Right atrium auricular region (tissue), 2 donors: ENCODE measurements at places on chromosomes 11 and 22.

DNA sequence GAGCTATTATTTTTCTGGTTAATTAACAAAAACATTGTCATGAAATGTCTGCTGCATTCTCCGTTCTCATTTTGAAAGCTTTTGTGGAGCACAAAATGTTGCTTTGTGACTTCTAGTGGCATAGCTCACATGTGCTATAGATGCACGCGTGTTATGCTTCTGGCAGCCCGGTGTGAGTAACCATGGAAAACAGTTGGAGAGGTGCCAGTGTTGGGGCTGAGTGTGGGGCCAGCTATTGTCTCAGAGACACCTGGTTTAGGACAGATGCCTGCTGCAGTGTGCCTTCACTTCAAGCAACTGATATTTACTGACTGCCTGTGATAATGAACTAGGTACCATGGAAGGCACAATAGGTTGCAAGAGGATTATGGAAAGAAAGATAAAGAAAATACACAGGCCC lies 760.6 kb downstream of the NTM start:
- no peak for DNase-seq

DNA sequence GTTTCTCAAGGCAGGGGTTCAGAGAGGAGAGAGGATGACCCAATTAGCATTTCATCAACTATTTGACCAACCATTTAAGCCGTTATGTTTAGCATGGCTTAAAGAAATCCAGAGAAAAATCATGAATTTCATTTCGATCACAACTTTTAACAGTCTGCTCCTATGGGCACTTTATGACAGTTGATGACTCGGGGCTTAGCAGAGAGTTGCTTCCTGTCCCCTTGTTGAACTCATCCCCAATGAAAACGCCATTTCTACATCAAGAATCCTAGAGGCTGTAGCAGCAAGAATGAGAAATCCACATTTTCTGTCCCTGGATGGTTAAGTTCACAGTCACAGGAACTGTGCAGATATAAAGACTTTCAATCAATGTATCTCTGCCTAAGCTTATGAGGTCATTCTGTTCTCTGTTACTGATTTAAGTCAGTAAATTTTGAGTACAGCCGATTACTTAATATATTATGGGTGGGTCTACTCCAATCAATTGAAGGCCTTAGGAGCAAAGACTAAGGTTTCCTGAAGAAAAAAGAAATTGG lies 81.1 kb downstream of the BDNF start:
- DNase-seq = no peak

DNA sequence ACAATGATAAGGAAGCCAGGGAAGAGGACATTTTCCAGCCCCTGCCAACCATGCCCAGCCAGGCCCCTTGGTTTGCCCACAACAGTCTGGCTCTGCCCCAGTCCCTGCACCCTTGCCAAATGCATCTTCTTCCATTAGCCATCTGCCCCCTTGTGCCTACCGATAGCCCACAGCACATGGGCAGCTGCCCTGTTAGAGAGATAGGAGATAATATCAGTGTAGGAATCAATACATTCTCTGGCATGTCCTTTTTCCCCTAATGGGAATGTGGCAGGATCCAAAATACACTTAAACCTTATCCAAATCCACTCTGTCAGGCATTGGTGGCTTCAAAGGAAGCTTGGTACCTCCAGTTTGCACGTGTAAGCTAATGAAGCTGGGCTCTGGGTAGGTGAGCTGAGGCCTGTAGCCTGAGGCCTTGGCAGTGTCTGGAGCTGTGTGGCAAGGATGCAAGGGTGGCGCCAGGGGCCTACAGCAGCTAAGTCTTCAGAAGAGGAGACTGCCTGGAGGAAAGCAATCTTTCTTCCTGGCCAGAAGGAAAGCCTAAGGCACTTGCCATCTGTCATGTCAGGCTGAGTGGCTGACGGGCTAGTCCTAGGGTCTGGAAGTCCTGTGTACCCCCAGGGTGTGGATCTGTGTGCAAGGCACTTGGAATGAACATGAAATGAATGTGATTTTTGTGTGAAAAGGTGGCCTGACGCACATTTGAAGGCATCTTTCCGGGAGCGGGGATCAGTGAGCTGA lies 164.2 kb upstream of the TBCEL start:
- DNase-seq = no peak

DNA sequence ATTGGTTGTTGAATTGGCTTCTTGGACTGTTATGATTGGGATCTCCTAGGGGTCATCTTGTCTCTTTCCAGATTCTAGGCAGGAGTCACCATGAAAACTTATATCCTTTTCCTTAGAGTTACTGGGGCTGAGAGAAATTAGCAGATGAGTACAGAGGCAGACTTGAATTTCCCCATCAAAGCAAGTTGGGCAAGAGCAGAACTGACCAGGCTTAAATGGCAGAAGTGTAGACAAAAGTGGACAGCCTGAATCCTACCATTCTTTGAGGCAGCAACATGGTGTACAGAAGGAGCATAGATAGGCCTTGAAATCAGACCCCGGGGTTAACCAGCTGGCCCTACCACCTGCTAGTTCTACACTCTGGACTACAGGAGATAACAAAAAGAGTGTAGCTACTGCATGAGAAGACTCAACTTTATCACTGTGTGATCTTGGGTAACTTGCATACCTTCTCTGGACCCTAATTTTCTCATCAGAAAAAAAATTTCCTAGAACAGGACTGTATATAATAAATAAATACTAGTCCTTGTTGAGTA lies 427.4 kb upstream of the CADM1 start:
- no peak for DNase-seq

- DNase-seq = no peak
These were observed 118.1 kb downstream of the BBOX1 start for GRCh38 chr11:27158456-27159334.

DNA sequence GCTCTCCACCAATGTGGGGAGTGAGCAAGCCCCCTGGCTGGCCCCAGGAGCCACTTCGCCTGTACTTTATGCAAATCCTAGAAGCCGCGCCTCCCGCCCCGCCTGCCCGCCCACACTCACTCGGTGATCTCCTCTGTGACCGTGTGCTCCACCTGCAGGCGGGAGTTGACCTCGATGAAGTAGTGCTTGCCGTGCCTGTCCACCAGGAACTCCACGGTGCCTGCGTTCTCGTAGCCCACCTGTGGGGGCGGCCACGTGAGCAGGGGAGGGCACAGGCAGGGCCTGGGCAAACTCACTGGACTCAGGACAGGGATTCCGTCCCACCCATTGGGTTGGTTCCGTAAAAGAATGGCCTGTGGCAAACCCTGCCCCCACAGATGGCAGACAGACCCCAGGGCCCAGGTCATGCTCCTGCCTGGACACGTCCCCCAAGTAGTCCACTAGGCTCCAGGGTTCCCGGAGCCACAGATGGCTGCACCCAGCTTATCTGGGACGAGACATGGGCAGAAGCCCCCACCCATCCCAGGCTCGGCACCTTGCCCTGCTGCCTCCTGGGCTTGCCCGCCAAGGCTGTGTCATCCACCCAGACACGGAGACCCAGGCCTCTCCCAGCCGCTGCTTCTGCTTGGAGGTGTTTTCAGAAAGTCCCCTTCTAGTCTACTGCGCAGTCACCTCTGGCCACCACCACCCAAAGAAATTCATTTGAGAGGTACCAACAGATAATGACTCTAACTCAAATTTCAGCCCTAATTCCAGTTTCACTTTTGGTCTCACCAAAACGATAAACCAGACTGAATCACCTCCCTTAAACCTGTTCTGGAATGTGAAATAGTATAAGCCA lies 12.1 kb downstream of the LRFN4 start:
- no peak for DNase-seq

GRCh38 chr22:28237112-28237511 lies 318.1 kb upstream of the PITPNB start:
- DNase-seq = no peak

GRCh38 chr11:110766316-110766715 lies 54.1 kb upstream of the ARHGAP20 start:
- DNase-seq = no peak
